Liver (tissue), 10 donors: ENCODE measurements at places on chromosomes 1 and 21. TPM values are rescaled to one million over a fixed set of nuclear protein-coding genes. Genes with fewer than 3 reads are reported as not detected.
A peak's percentile ranks its signal among the peaks of the same experiment; 100 is the strongest.

DNA sequence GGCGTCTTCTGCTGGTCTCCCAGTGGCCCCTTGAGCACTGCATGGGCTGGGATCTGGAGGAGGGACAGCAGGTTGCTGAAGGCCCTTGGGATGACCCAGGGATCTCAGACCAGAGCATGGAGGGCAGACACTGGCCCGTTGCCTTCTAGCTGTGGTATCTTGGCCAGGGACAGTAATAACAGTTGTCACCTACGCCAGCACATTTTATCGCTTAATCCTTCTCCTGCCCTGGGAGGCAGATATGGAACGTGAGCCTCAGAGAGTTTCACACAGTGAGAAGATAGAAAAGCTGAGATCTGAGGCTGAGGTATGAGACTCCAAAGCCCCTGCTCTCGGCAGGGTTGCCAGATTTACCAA lies 40.1 kb upstream of the RD3 start:
- no peak overlapping the region for H3K4me3 ChIP-seq
- no peak overlapping the region for H3K27ac ChIP-seq
- no peaks in the 10 kb centered on the region for H3K27me3 ChIP-seq
- H3K36me3 ChIP-seq = no peaks in the 10 kb centered on the region
- H3K4me1 ChIP-seq = peaks cover 2% of the 10 kb centered on the region

- no peak overlapping the region for H3K4me3 ChIP-seq
- H3K4me1 ChIP-seq = no peaks in the 10 kb centered on the region
- no peaks in the 10 kb centered on the region for H3K36me3 ChIP-seq
- H3K27me3 ChIP-seq = no peaks in the 10 kb centered on the region
- H3K27ac ChIP-seq = no peak overlapping the region
- no peak for DNase-seq
Observed at GRCh38 chr1:186671136-186671825, 8.9 kb downstream of the PTGS2 start.

- no peaks in the 10 kb centered on the region for H3K4me1 ChIP-seq
- no peak overlapping the region for H3K27ac ChIP-seq
Observed at GRCh38 chr1:235532360-235532759, 28.1 kb upstream of the B3GALNT2 start.

- H3K4me3 ChIP-seq = no peak overlapping the region
- peaks cover 14% of the 10 kb centered on the region for H3K27me3 ChIP-seq
- H3K36me3 ChIP-seq = no peaks in the 10 kb centered on the region
Observed at GRCh38 chr1:242522304-242522945, 2.1 kb downstream of the PLD5 start.

DNA sequence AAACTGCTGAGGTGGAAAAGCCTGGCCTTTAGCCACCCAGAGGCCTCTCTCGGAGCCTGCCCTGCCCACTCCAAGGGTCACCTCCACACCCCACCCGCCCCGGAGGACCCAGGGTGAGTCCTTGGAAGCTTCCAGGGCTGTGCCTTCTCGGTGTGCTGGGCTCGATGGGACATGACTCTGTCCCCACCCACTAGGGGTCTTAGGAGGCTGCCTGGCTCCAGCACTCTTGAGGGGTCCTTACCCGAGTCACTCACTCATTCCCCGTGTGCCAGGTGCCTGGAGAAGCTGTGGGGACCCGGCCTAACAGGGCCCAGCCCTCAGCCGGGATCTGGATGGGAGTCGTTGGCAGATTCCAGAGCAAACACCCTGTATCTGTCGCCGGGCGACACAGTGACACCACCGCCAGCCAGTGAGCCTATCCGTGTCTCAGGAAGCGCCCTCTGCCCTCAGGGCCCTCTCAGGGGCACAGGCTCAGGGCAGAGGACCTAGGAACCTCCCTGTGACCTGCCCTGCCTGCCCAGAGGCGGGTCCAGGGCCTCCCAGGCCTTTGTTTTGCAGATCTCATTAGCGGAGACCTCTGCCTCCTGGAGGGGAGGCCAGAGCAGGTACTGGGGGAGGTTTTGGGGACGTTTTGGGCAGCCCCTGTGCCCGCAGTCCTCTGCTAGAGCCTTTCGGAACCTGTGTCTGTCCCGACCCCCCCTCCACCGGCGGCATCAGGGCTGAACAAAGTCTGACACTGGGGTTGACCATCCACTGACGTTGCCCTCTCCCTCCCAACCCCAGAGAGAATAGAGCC lies 3.1 kb upstream of the PRKCZ start:
- peaks cover 17% of the 10 kb centered on the region for H3K4me1 ChIP-seq
- no peaks in the 10 kb centered on the region for H3K36me3 ChIP-seq
- DNase-seq = peak; percentile 64
- H3K4me3 ChIP-seq = peak overlapping the region; percentile 6
- peak overlapping the region; percentile 77 for H3K27ac ChIP-seq

GRCh38 chr1:219732814-219733491 lies 120.0 kb upstream of the ZC3H11B start:
- H3K27ac ChIP-seq = no peak overlapping the region
- H3K36me3 ChIP-seq = no peaks in the 10 kb centered on the region
- H3K4me1 ChIP-seq = no peaks in the 10 kb centered on the region
- no peaks in the 10 kb centered on the region for H3K27me3 ChIP-seq
- DNase-seq = no peak

The LAX1 gene
- 0.56 TPM for total RNA-seq

GRCh38 chr1:29547300-29547699 lies 311.0 kb downstream of the PTPRU start:
- no peak overlapping the region for H3K4me3 ChIP-seq
- no peak overlapping the region for H3K27ac ChIP-seq
- no peaks in the 10 kb centered on the region for H3K4me1 ChIP-seq

- no peaks in the 10 kb centered on the region for H3K36me3 ChIP-seq
- H3K4me3 ChIP-seq = peak overlapping the region; percentile 63
- H3K27me3 ChIP-seq = no peaks in the 10 kb centered on the region
- H3K27ac ChIP-seq = no peak overlapping the region
Observed at GRCh38 chr1:32901823-32902534, 790 bp upstream of the TMEM54 start.

DNA sequence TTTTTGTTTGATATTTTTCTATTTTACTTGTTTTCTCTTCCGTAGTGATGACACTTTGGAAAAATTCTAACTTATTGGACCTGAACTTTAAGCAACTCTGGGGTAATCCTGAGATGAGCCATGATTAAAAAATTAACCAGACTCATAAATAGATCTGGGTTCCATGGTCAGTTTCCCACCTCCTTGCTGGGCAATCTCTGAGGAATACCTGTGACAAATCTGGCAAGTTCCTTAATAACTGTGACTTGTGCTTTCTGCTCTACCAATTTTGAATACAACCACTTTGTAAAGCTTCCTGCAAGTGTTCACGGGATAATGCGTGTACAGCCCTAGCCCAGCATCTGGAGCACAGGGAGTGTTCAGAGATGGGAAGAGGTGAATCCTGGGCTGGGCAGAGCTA lies 3.3 kb downstream of the OVGP1 start:
- no peaks in the 10 kb centered on the region for H3K27me3 ChIP-seq
- DNase-seq = no peak
- H3K27ac ChIP-seq = no peak overlapping the region
- H3K36me3 ChIP-seq = no peaks in the 10 kb centered on the region
- no peak overlapping the region for H3K4me3 ChIP-seq
- peaks cover 6% of the 10 kb centered on the region for H3K4me1 ChIP-seq

DNA sequence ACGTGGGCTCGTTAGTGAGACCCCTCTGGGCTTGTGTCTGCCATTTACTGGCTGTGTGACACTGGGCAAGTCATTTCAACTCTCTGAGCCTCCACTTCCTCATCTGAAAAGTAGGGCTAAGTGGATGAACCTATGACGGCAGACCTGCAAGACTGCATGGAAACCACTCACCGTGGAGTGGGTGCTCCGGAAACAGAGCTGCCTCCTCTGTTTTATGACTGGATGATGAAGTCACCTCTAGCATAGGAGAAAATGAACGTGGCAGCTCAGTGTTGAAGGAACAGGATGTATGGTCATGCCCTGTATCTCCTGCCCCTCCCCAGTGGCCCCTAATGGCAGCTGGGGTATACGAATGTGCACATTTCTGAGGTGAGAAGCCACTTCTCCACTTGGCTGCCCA lies 40.5 kb downstream of the STPG1 start:
- no peak overlapping the region for H3K27ac ChIP-seq
- no peaks in the 10 kb centered on the region for H3K4me1 ChIP-seq
- H3K36me3 ChIP-seq = no peaks in the 10 kb centered on the region
- no peaks in the 10 kb centered on the region for H3K27me3 ChIP-seq

DNA sequence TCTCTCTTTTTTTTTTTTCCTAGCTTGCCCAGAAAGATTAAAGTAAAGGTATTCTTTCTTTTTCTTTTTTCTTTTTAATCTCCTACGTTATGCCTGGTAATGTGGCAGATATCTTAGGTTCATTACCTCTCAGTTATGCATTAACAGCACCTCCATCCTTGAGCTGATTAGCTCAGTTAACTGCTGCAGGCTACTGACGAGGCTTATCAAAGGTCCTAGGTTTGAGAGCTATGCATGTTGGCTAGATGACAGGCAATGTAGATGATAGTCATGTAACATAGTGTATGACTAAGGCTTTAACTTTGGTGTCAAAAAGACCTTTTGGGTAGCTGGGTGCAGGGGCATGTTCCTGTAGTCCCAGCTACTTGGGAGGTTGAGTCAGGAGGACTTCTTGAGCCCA lies 53.7 kb upstream of the CACYBP start:
- no peak overlapping the region for H3K27ac ChIP-seq
- peaks cover 11% of the 10 kb centered on the region for H3K4me1 ChIP-seq
- H3K36me3 ChIP-seq = no peaks in the 10 kb centered on the region
- H3K27me3 ChIP-seq = no peaks in the 10 kb centered on the region

The B3GALT5 gene
- total RNA-seq = 0.05 TPM

The ADGRB2 gene
- total RNA-seq = under 0.01 TPM

GRCh38 chr21:18608226-18608625 lies 204.6 kb upstream of the TMPRSS15 start:
- no peak for DNase-seq
- no peak overlapping the region for H3K27ac ChIP-seq
- H3K36me3 ChIP-seq = no peaks in the 10 kb centered on the region
- H3K4me3 ChIP-seq = no peak overlapping the region
- H3K27me3 ChIP-seq = peaks cover 2% of the 10 kb centered on the region
- no peaks in the 10 kb centered on the region for H3K4me1 ChIP-seq

The SELL gene
- 9.9 TPM for total RNA-seq

The PEAR1 gene
- 4.4 TPM for total RNA-seq

DNA sequence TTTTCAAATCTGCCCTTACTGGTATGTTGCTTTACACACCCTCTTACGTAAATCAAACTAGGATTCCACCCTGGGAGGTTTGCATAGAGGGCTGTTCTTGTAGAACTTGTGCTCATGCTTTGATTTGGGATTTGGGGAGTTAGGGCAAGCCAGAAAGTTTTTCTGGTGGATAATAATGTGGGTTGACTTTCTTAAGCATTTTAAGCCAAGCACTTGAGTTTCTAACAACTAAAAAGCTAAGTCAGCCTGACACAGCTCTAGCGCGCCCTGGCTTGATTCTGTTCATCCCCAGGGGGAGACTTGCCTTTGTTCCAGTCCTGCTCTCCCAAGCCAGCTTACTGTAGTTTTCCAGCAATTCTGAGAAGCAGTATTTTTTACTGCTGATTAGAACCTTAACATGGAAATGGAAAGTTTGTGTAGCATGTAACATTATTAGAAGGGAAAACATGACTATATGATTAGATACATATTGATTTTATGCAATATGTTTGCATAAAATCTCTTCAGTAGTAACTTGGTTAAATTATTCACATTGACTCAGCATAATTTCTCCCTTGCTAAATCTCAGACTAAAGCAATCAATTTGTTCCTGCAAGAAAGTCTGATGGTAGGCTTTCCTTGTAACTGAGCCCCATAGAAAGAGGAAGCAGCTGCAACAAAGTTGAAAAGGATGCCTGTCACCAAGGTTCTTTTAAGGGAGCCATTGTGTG lies 11.0 kb upstream of the PGD start:
- H3K36me3 ChIP-seq = no peaks in the 10 kb centered on the region
- H3K27me3 ChIP-seq = no peaks in the 10 kb centered on the region
- peak overlapping the region; percentile 62 for H3K27ac ChIP-seq
- peaks cover 17% of the 10 kb centered on the region for H3K4me1 ChIP-seq
- no peak for DNase-seq

The NHLH1 gene
- total RNA-seq = 0.08 TPM

The ETS2 gene
- total RNA-seq = 90.7 TPM

GRCh38 chr1:203150511-203151297 lies 23.2 kb downstream of the ADORA1 start:
- H3K27ac ChIP-seq = no peak overlapping the region
- no peak overlapping the region for H3K4me3 ChIP-seq
- H3K4me1 ChIP-seq = no peaks in the 10 kb centered on the region
- no peak for DNase-seq
- no peaks in the 10 kb centered on the region for H3K27me3 ChIP-seq
- no peaks in the 10 kb centered on the region for H3K36me3 ChIP-seq

DNA sequence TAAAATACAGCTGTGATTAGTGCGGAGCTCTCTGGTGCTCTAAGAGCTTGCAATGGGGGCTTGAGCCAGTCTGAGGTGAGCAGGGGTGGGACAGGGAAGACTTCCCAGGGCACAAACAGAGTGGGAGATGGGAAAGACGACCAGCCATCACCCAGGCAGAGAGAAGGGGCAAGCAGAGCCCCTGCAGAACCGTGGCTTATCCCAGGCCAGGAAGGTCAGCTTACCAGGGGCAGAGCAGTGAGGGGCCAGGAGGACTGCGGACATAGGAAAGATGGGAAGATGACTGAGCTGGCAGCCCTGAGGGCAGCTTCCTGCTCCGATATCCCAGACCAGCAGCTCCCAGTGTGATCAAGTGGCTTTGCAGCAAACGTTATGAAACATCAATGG lies 55.4 kb upstream of the IFFO2 start:
- peaks cover 69% of the 10 kb centered on the region for H3K4me1 ChIP-seq
- no peaks in the 10 kb centered on the region for H3K36me3 ChIP-seq
- no peaks in the 10 kb centered on the region for H3K27me3 ChIP-seq

- DNase-seq = no peak
- no peaks in the 10 kb centered on the region for H3K27me3 ChIP-seq
- no peak overlapping the region for H3K4me3 ChIP-seq
- no peaks in the 10 kb centered on the region for H3K4me1 ChIP-seq
Observed at GRCh38 chr1:234170622-234171021, 202.6 kb upstream of the COA6 start.

GRCh38 chr1:162564762-162565218 lies 3.3 kb downstream of the UAP1 start:
- no peaks in the 10 kb centered on the region for H3K27me3 ChIP-seq
- DNase-seq = no peak
- peaks cover 12% of the 10 kb centered on the region for H3K4me1 ChIP-seq
- no peak overlapping the region for H3K27ac ChIP-seq
- H3K4me3 ChIP-seq = no peak overlapping the region
- H3K36me3 ChIP-seq = peaks cover 2% of the 10 kb centered on the region

The ADCY10 gene
- total RNA-seq = 0.89 TPM

- H3K27ac ChIP-seq = no peak overlapping the region
- no peaks in the 10 kb centered on the region for H3K4me1 ChIP-seq
- H3K27me3 ChIP-seq = no peaks in the 10 kb centered on the region
Observed at GRCh38 chr1:186775881-186776560, 52.7 kb upstream of the PLA2G4A start.

The WNT3A gene
- not detected for total RNA-seq
